ENCODE measurements at places on chromosomes 7 and 10.

GRCh38 chr10:130481936-130482335 lies 345.7 kb downstream of the GLRX3 start:
- DNase-seq: no peak

DNA sequence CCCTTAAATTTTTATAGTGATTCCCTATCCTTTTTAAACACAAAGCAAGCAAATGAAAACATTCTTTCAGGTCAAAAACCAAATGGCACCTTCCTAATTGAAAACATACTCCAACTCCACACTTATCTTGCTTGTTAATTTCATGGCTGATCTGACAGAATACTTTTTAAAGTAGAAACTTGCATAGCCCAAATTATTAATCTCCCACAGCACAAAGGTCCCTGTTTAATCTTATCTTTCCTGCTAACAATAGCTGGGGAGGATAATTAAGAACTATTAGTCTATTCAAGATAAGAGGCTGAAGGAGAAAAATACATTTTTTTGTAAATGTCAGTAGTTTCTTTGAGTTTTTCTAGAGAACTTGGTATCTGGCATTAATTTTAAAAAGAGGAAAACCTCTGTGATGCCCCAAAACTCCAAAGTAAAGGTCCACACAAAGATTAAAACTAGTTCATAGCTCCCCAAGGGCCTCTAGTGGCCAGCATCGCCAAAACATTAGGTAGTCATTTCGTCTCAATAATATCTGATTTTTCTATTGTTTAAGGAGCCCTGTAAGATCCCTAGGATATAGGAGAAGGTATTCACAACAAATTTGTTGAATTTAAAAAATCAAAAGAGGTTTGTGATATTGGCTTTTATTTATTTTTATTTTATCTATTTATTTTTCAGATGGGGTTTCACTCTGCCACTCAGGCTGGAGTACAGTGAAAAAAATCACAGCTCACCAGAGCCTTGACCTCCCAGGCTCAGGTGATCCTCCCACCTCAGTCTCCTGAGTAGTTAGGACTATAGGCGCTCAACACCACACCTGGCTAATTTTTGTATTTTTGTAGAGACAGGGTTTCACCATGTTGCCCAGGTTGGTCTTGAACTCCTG lies 14.7 kb downstream of the CDNF start:
- peak; percentile 9 for DNase-seq

DNA sequence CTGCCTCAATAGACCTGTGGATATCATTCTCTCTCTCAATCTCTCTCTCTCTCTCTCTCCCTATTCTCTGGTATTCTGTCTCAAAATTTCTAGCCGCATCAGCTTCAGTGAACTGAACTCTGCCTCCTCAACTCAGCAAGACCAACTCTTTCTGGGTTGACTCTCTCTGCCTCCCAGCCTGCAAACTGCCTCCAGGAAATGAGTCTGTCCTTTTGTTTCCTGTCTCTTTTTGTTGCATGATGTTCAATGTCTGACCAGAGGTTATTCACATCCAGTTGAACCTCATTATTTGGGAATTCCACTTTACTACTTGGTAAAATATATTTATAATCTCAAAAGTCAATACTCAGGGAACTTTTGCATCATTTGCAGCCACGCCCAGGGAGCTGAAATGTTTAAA lies 682.7 kb upstream of the FZD8 start:
- DNase-seq: no peak

- no peak for DNase-seq
Measured at GRCh38 chr10:71868192-71868697, 17.2 kb upstream of the PSAP start.

DNA sequence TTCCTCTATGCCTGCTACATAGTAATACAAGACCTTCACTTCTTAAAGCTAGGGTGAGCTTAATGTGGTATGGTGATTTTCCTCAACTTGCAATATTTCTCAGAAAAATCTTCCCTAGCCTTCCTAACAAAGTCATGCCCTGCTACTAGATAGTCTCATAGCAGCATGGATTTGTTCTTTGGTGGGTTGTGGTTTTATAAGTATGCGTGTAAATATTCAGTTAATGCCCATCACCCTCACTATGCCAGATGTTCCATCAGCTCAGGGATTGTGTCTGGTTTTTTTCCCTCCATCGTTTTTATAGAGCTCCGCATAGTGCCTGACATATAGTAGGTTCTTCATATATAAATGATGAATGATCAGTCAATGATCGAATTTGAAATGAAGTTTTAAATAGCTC lies 182.8 kb downstream of the CREB5 start:
- no peak for DNase-seq

DNA sequence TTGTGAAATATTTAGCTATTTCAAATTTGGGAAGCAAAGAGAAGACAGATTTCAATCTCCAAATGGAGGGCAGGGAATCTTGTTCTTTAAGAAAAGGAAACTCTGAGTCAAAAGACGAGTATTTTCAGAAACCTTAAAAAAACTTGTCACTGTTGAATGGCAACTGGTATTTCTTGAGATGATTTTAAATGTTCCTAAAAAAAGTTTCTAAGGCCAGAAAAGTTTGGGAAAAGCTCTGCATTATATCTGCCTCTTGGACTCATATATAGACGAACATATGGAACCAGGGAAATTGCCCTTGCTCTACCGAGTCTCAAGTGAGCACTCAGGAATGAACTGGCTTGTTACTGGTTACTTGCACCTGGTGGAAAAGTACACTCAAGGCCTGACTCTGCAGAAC lies 69.5 kb downstream of the ADAM22 start:
- no peak for DNase-seq

DNA sequence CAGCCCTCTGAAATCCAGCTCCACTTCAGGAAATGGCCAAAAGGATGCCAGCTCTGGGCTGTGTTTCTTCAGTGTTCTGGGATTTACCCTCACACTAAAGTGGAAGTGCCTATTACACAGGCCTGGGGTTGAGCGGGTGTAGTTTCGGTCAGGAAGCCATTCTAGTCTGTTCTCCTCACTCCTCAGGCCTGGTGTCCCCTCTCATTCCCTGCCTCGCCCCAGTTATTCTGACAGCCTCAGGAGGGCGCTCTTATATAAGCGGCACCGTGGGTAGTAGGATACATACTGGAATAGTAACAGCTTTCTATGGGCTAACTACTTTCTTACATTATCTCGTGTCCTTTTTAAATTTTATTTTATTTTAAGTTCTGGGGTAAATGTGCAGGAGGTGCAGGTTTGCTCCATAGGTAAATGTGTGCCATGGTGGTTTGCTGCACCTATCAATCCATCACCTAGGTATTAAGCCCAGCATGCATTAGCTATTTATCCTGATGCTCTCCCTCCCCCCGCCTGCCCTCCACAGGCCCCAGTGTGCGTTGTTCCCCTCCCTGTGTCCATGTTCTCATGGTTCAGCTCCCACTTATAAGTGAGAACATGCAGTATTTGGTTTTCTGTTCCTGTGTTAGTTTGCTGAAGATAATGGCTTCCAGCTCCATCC lies 12.2 kb upstream of the LGI1 start:
- DNase-seq: no peak

- no peak for DNase-seq
Measured at GRCh38 chr10:121615836-121616235, 17.6 kb upstream of the FGFR2 start.

DNA sequence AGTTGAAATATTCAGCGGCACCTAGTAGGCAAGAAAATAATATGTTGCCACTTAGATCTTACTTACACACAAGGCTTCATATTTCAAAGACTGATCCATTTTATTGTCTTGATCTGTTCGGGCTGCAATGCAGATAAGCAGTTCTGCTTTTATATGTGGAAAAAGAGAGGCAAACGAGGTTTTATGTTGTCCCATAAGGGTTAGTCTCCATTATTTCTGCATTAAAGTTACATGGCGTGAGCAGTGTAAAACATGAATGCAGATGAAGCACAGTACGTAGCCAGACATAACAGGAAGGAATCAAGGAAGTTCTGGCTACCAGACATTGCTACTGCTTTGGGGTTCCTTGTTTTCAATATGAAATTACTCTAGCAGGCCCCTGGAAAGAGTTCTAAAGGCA lies 224.8 kb downstream of the BBS9 start:
- no peak for DNase-seq

DNA sequence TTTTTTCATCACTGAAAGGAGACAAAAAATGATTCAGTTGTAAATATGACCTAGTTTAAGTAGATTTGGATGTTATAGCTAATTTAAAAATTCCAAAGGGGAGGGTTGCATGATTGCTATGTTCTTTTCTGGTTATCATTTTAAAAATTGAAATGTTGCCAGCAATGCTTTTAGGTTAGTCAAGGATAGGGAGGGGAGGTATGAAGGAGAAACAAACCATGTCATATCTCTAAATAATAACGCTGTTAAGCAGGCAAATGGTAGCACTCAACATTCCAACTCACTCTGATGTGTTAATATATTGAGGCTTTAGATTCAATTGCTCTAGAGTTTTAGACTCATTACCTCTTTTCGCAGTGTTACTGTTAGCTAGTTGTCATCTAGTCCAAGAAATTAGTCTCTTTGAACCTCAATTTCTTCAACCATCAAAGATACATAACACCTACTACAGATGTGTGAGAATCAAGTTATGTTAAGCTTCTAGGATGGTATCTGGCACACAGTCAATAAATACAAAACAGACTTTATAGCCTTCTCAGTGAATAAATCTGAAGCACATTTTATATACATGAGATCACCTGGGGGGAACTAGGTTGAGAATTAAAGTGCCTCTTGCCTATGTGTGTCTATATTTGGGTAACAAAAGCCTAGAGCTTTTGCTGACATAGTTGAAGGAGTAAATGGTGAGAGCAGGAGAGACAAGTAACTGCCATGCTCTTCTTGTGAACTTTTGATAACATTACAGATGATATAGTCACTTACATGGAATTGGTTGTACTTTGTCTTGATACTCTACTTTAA lies 124.9 kb downstream of the CSTF2T start:
- DNase-seq: peak; percentile 8

DNA sequence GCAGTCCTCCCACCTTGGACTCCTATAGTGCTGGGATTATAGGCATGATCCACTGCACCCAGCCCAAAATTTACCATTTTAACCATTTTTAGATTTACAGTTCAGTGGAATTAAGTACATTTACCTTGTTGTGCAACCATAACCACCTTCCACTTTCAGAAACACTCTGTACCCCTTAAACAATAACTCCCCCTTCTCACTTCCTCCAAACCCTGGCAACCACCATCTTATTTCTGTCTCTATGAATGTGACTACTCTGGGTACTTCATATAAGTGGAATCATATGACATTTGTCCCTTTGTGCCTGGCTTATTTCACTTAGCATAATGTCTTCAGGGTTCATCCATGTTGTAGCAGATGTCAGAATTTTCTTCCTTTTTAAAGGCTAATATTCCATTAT lies 33.6 kb downstream of the SUFU start:
- DNase-seq: no peak

DNA sequence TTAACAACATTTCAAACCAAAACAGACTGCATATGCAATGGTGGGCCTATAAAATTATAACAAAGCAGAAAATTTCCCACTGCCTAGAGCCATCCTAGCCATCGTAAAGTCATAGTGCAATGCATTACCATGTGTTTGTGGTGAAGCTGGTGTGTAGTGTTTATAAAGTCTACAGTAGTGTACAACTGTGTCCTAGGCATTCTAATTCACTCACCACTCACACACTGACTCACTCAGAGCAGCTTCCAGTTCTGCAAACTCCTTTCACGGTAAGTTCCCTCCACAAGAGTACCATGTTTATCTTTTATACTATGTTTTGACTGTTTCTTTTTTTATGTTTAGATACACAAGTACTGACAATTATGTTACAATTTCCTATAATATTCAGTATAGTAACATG lies 1104.1 kb upstream of the PHF14 start:
- no peak for DNase-seq

DNA sequence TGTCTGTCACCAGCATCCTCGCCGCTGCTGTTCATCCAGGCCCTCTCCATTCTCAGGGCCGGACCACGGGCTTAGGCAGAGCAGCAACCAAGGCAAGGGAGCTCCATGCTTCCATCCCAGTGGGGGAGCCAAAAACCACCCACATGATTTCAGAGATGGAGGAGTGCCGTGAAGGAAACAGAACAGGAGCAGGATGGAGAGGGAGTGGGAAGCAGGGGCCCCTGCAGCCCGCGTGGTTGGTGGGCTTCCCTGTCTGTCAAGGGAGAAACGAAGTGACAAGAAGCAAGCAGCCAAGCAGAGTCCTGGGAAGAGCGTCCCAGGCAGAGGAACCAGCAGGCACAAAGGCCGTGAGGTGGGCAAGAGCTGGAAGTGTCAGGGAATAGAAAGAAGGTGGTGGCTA lies 95.7 kb downstream of the SLIT1 start:
- no peak for DNase-seq

DNA sequence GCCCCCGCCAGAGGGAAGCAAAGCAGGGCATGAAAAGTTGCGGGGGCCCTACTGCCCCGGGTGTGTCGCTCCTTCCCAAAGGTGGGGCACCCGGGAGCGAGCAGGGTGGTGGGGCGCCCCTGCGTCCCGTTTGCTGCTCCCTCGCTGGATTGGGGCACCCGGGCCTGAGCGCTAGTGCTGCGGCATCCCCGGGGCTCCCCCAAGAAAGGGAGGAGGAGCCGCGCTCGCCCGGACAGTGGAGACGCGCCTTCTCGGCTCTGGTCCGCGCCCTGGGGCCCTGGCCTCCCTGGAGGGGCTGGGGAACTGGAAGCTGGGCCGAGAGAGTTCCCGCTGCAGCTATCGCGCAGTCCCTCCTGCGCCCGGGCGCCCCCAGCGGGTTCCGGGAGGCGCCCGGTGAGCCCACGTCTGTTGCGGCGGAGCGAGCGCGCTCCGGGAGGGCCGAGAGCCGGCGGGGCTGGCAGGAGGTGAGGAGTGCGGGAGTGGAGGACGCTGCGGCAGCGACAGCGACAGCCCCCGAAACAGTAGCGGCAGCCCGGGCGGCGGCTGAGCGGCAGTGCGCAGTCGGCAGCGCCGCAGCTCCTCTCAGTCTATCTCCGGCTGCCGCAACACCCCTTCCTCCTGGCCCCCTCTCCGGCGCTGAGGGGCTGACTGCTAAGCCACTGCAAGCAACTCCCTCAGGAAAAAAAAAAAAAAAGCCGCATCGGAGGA lies 504 bp upstream of the BMPER start:
- DNase-seq: peak; percentile 53

GRCh38 chr7:45922810-45923209 lies 1.7 kb upstream of the IGFBP3 start:
- no peak for DNase-seq

GRCh38 chr10:77300682-77301302 lies 336.8 kb downstream of the KCNMA1 start:
- no peak for DNase-seq

DNA sequence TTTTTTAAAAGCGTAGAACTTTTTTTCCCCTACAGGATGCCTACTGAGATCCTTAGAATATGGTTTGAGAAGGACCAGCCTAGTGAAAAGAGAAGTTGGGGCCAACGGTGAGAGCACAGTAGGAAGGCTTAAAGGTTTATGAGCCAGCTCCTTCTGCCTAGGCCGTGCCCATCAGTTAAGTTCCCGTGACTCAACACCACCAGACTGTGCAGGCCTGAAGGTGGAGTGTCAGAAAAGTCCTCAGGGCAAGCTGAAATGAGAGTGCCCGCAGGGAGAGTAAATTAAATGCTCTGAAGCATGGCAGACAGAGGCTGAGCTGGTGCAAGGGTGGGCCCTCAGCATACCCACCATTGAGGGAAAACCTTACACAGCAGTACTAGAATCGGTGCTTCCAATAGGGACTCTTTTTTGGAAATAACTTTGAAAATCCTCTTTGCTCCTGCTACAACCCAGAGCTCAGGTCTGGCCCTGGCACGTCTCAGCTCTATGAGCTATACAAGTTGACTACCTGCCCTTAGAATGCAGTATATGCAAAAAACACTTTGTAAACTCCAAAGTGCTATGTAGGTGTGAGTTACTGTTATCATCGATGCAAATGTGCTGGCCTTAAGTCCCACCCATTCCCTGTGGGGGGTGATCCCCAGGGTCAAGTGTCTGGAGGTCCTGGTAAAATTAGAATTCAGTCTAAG lies 15.2 kb upstream of the C10orf67 start:
- no peak for DNase-seq

- no peak for DNase-seq
Measured at GRCh38 chr7:137880432-137880831, 33.7 kb upstream of the DGKI start.
